ENCODE measurements at places on chromosomes 12 and 14. TPM values are rescaled to one million over a fixed set of nuclear protein-coding genes. Genes with fewer than 3 reads are reported as not detected.

DNA sequence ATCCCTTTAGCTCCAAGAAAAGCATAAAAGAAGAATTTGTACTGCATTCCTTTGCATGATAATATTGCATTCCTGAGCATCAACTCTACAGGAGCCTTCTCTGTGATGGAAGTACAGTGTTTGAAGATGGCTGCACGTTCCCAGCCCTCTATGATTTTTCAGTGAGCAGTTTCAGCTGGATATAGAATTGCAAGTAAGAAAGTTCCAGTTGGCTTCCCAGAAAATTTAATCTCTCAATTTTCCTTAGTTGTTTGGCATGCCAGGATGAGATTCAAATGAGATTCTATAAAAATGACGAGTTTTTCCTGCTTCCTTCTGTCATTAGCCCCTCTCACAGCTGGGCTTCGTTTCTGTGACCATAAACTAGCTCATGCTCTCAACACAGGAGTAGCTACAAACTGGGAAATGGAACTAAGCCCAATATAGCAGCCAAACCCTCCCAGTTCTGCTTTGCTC, 109.9 kb downstream of the TTC8 start:
- DNase-seq, result no peak

DNA sequence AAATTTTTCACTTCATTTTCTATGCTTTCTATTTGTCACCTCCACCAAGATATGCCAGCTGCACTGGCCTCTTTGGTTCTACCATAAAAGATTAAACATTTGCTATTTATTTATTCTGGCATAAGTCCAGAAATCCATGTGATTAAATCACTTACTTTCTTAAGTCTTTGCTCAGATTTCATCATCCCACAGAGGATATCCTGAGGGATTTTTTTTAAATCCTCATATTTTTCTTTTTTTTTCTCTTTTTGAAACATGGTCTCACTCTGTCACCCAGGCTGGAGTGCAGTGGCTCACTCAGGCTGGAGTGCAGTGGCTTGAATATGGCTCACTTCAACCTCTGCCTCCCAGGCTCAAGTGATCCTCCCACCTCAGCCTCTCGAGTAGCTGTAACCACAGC, 645.4 kb upstream of the ATXN7L3B start:
- DNase-seq, result no peak

DEPDC4 gene
- total RNA-seq, result 0.58 TPM

DNA sequence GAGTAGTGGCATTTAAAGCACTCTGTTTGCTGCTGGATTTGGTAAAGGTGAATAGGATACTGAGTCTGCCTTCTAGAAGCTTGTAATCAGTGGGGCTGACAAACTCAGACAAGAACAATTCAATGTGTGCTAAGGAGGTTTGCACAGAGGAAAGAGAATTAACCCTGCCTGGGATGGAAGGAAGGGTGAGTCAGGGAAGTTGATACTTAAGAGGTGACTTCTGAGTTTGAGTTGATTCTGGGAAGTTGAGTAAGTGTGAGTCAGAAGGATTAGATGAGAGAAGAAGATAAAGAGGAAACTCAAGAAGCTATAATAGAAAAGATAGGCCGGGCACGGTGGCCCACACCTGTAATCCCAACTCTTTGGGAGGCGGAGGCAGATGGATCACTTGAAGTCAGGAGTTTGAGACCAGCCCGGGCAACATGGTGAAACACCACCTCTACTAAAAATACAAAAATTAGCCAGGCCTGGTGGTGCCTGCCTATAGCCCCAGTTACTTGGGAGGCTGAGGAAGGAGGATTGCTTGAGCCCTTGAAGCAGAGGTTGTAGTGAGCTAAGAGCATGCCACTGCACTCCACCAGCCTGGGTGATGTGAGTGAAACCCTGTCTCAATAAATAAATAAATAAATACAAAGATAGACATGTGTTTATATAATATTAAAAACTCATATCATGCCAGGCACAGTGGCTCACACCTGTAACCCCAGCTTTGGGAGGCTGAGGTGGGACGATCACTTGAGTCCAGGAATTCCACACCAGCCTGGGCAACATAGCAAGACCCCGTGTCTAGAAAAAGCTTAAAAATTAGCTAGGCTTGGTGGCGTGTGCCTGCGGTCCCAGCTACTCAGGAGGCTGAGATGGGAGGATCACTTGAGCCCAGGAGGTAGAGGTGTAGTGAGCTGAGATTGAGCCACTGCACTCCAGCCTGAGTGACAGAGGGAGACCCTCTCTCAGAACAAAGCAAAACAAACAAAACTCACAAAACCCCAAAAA, 126.8 kb upstream of the CPM start:
- no peak for DNase-seq

GRCh38 chr12:25745281-25745680, 192.2 kb upstream of the LMNTD1 start:
- DNase-seq, result no peak

CHPT1 gene
- total RNA-seq, result 63.3 TPM

CCDC60 gene
- not detected for total RNA-seq

DNA sequence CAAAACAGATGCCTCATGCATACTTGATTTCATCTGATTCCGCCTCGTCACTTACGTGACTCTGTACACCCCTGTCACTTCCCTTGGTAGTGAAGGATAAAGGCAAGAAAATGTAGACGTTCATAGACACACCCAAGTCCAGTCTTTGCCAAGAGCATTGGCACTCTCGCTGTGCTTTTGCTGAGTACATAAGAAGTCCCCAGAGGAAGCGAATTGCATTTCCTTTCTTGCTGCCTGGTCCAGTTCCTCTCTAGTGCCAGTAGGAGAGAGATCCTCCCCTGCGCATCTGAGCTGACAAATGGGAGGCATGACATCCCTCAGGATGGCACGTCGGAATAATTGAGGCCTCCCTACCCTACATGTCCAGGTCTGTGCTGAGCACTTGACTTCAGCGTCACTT, 21.3 kb upstream of the RIN3 start:
- no peak for DNase-seq

RD3L gene
- not detected for total RNA-seq

DNA sequence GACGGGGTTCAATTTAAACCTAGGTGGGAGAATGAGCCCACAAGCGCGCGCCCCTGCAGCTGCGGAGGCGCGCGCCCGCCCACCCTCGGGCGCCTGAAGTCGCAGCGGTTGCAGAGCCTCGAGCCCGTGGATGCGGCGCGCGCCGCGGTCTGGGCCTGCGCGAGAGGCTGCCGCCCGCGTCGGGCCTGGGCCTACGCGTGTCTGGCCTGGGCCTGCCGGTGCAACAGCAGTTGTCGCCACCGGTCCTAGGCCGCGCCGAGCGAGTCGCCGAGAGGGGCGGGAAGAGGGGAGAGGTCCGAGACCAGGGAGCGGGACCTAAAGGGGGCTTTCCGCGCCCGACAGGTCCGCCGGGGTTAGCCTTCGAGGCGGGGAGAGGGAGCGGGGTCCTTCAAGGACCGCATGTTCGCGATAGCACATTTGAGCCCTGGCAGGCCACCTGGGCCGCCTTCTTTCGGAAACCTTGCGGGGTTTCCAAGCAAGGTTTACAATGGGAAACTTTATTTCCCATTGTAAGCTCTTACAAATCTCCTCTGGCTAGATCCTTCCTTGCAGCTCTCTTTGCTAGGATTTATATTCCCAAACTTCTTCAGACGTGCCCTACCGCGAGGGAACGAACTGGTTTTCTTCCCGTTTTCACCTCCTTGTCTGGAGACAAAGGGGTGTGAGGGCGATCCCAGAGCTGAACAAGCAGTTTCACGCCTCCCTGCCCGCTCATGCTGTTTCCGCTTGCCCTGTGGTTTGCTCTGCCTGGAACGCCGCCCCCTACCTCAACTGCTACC, 6.8 kb downstream of the SIX6 start:
- no peak for DNase-seq

SPSB2 gene
- 4.6 TPM for total RNA-seq

GDF3 gene
- total RNA-seq, result 0.26 TPM

DNA sequence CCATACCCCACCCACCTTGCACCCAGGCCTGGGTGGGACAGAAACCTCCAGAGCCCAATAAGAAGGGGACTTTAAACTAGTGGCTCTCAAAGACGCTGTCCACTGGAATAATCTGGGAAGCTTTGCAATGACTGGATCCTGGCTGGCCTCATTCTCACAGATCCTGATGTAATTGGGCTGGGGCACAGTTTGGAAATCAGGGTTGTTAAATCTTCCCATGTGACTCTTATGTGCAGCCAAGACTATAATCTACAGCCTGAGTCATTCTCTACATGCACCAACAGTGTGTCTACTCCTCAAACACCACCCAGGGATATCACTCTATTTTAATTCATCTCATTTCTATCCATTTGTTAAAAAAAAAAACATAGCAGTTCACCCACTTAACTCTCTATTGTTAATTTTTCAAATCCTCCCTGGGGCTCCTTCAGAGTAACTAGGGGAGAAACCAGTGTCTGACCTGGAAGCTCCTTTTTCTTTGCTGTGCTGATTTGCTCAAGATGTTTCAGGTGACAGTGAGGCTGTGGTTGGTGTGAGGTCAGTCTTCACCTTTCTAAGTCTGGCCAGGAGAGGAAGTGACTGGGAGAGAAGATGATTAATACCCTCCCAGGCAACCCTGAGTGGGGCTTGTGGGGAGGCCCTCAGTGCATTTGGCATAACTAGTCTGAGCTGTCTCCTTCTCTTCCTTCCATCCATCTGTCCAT, 211.6 kb upstream of the SFSWAP start:
- DNase-seq, result peak; percentile 49

DNA sequence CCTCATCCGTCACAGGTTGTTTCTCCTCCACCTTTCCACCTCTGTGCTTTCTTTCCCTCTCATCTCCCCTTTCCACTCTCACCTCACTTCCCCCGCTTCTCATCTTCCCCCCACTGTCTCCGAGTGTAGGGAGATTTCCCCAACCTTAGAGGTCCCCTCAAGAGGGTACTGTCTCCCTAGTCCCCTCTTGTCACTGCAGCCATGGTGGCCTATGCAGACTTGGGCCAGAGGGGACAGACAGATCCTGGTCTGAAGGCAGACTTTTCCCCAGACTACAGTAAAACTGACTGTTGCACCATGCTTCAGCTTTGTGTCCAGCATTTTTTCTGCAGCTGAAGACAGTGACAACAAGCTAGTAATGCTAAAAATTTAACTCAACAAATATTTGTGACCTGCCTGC, 41.2 kb downstream of the KANSL2 start:
- no peak for DNase-seq

- DNase-seq, result no peak
These were observed 561.3 kb downstream of the C12orf50 start for GRCh38 chr12:87467936-87468335.

- no peak for DNase-seq
These were observed 336.4 kb downstream of the FOXG1 start for GRCh38 chr14:29102996-29103395.

GRCh38 chr14:105486163-105486973, at the start of gene CRIP1:
Gene CRIP1, plus strand, starts transcription at chr14:105486886. Its CDS starts 374 bp downstream, at chr14:105487260.
- DNase-seq, result no peak

PLEKHG3 gene
- 35.6 TPM for total RNA-seq

DNA sequence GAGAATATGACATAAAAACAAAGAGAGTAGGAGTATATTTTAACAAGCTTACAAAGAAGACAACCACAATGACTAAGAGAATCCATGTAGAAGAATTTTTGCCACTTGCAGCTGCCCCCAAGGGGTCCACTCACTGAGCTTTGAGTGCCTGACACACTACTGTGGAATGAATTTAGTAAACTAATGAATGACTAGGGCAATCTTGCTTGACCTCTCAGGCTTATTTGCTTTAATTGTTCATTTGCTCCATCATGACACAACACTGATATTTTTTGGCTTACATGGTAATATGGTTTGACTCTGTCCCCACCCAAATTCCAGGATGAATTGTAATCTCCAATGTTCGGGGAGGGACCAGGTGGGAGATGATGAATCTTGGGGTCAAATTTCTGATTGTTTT, 249.1 kb upstream of the FAR2 start:
- DNase-seq, result no peak

- no peak for DNase-seq
These were observed 141.9 kb downstream of the CRADD start for GRCh38 chr12:93819050-93819491.

DNA sequence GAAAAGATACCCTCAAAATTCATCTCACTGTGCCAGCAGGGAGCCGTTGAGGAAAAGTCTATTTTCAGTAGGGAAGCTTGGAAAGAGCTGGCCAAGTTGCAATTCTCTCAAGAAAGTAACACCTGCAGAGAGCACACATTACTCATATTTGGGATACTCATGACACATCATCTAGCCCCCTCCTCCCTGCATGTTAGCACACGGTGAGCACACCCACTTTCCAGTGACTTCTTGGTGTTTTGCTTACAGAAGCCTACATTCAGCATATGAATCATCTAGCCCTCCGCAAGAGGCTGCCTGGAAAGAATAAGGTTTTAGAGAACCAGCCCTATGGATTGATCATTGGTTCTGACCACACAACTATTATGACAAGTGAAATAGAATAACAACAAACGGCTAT, 124.5 kb downstream of the PTPRO start:
- DNase-seq, result no peak

ZNF410 gene
- 51.1 TPM for total RNA-seq

Data from mesenteric fat pad (tissue), 1 donor.